Hematopoietic multipotent progenitor cell treated with erythropoietin and hydrocortisone succinate and interleukin-3 and kit ligand, for 15 days (in vitro differentiated cells): ENCODE measurements at places on chromosomes 2 and 18.

- DNase-seq: no peak
Observed at GRCh38 chr2:164692114-164692513, 70.8 kb upstream of the GRB14 start.

- DNase-seq: no peak
Observed at GRCh38 chr2:176508984-176509740, 239.9 kb downstream of the MTX2 start.

- DNase-seq: no peak
Observed at GRCh38 chr2:100799686-100800085, 20.3 kb upstream of the NPAS2 start.

GRCh38 chr2:4561196-4561595, 857.8 kb downstream of the DCDC2C start:
- no peak for DNase-seq
